ENCODE measurements at places on chromosomes 1 and 21.

GRCh38 chr1:172826096-172826741, 167.3 kb downstream of the FASLG start:
- DNase-seq = no peak

GRCh38 chr1:93963585-93963984, 54.4 kb upstream of the GCLM start:
- no peak for DNase-seq

GRCh38 chr21:21751286-21751685, 753.1 kb downstream of the NCAM2 start:
- no peak for DNase-seq

DNA sequence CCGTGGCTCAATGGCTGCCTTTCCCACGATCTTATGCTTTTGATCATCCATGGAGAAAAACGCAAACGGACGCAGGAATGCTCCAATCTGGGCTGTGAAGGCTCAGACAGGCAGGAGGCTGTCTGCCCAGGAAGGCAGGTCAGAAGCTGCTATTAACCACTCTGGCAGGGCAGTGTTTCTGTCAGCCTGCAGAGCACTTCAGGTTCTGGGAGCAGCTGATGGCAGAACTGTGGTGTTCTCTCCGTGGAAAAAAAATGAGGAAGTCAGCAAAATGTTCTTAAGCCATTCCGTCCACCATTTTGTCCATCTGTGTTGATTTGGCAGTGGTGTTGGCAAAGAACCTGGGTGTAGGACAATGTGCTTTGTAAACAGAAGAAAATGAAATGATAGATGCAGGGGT, 91.7 kb downstream of the SIM2 start:
- DNase-seq = no peak

DNA sequence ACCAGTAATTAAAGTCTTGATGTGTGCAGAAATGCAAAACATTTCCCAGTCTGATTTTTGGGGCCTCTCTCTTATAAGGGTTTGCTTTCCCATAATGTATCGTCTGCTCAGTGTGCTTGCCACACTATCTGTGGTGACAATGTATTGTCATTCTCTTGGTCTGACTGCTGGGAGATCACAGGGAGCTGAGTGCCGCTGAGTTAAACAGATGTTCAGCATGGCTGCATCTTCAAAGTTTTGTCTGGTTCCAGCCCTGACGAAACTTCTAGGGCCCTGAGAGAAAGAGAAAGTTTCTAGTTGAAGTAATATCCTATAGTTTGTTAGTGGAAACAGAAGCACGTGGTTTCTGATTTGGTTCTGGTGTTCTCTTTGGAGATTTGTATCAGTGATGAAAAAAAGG, 42.6 kb downstream of the DNM3 start:
- DNase-seq = no peak

GRCh38 chr1:35556484-35557117, 602 bp downstream of the KIAA0319L start:
- no peak for DNase-seq

GRCh38 chr1:162548170-162548569, 13.4 kb upstream of the UAP1 start:
- no peak for DNase-seq

All from Right ventricle myocardium inferior (tissue), 1 donor.